ENCODE measurements at places on chromosomes 3 and 15.

GRCh38 chr3:44923632-44924456 is 49.4 kb downstream of the TGM4 start:
- no peak for DNase-seq

- DNase-seq: no peak
Observed at GRCh38 chr3:156368189-156368588, 186.7 kb downstream of the SSR3 start.

GRCh38 chr15:39456582-39457330 is 124.1 kb upstream of the THBS1 start:
- DNase-seq: no peak

DNA sequence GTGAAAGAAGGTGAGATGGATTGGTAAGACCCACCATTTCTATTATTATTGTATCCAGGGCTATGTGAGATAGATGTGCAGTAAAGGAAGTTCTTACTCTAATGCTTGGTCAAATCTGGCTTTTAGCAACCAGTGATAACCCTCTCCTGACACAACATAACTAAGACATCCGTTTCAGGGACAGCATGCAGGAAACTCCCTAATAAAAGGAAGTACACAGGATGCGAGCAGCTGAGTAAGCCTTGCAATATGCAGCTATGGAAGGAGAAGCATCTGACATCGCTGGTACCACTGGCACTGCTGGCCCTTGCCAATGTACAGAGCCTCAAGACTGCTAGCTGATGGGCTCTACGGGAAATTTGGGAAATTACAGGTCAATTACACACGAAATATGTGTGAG is 662.3 kb downstream of the NR2F2 start:
- DNase-seq: no peak

GRCh38 chr15:90465140-90465929 is 64.4 kb upstream of the CRTC3 start:
- DNase-seq: no peak

DNA sequence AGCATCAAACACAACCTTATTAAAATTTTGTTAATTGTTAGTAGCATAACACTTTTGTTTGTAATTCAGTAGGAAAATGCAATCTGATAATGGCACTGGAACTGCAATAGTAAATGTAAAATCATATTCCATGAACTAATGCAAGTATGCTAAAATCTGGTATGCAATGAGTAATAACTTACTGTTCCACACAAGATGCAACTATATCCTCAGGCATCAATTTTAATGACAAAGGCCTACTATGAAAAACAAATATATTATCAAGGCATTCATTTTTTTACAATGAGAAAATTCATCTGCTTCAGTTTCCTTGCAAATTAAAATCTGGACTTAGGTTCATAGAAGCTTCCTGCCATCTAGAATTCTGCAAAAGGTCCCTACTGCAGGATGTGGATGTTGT is 1.4 kb upstream of the NSMCE3 start:
- no peak for DNase-seq

- no peak for DNase-seq
Observed at GRCh38 chr3:12287727-12288181, 1.1 kb upstream of the PPARG start.

DNA sequence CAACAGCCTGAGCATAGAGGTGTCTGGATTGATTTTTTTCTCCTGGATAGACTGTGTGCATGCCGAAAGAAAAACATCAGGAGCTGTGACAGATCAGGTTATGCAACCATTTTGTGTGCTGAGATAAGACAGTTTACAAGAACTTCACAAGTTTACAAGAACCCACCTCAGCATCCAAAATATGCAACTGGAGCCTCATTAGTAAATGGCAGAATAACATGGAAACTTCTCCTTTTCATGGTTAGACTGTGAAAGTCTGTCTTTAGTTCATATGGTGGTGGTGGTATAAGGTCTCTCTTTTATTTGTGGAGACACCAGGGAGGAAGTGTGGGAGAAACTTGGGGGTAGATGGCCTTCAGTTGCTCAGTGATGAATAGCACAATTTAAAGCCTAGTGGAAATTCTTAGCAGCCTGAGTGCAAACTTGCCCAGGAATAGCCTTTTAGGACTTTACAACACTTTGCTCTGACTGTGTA is 3.7 kb upstream of the ZNF609 start:
- DNase-seq: no peak

- DNase-seq: no peak
Observed at GRCh38 chr15:82624008-82624407, 23.2 kb downstream of the CPEB1 start.

DNA sequence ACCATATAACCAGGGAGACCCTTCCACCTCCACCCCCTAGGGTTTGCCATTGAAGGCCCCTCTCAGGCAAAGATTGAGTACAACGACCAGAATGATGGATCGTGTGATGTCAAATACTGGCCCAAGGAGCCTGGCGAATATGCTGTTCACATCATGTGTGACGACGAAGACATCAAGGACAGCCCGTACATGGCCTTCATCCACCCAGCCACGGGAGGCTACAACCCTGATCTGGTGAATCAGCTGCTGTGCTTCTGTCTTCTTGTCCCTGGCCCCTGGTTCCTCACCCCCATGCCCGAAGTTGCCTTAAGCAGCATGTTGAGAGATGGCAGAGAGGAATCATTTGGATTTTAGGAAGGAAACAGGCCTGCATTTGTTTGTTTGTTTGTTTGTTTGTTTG is 98.4 kb downstream of the FLNB start:
- no peak for DNase-seq

DNA sequence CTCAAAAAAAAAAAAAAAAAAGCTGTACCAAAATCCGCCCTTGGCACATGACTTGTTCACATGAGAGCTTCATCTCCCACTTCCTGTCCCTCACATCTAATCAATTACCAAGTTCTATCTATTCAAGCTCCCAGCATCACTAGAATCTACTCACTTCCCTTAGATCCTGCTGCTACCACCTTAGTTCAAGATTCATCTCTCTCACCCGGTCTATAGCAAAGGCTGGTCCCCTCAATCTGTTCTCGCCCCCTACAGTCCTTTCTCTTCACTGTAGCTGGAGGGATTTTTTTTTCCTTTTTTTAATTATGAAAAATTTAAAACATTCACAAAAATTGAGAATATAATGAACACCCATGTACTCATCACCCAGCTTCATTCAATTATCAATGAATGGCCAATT is 16.7 kb upstream of the GPR160 start:
- DNase-seq: no peak

DNA sequence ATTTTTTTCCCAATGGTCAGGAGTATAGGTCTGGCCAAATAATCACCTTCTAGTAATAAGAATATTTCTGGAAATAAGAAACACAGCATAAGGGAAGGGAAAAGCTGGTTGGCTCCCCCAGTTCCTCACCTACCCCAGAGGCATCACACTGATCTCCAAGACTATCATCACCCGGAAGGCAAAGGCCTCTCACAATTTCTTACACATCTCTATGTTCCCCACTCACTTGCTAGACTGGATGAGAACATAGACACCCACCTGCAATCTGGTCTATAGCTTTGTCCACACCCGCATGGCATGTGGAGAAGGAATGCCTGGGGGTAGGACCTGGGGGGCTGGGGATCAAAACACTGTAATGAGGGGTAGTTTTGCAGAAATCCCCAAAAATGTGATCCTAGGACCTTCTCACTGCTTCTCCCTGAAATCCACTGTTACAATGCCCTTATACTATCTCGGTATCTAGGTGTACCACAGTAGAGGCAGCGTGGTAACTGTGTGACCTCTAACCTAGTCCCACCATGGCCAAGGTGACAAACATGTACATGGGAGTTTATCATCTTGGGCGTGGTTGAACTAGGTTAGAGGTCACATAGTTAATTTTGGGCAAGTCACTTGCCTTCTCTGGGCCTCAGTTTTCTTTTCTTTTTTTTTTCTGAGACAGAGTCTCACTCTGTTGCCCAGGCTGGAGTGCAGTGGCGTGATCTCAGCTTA is 29.5 kb upstream of the NRROS start:
- DNase-seq: no peak

GRCh38 chr3:40207796-40208195 is 101.7 kb upstream of the EIF1B start:
- DNase-seq: no peak
